ENCODE measurements at places on chromosomes 1 and 21.

GRCh38 chr1:246856371-246856770, 75.4 kb downstream of the AHCTF1 start:
- DNase-seq, result no peak

DNA sequence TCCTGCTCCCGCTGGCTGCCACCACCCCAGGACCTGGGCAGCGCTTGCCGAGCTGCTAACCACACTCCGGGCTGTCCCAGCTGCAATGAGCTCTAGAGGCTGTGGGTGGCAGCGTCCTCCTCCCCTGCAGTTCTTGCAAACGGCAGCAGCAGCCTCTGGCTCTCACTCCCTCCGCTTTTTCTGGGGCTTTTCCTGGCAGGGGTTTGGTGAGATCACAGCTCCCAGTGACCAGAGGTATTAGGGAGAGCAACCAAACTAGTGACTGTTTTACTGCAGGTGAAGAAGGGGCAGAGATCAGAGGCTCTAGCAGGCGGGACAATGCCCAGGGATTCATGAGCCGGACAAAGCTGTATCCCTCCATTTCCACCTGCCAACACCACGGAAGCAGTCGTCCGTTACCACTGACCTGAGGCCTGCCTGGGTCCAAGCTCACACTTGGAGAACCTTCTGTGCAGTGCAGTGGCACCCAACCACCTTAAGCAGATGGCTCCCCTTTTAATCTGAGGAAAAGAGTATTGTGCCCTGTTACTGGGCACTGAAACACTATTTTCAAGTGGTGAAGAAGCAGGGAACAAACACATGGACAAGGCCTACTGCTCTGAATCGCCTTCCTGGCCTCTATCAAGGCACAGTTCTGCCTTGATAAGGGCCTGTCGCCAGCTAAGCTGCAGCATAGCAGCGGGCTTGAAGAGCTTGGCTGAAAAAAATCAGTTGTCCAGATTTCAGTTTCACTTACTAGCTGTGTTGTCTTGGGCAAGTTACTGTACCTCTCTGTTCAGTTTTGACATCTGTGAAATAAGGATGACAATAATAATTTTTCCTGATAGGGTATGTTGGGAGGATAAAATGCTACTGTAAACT, at the start of gene F5:
Gene F5 (minus strand): TSS at position 87 of the 861 bp plus-strand sequence. CDS start 95 bp downstream, outside the sequence.
- DNase-seq, result peak; percentile 47

GRCh38 chr1:26603856-26604255, 74.3 kb downstream of the RPS6KA1 start:
- no peak for DNase-seq

DNA sequence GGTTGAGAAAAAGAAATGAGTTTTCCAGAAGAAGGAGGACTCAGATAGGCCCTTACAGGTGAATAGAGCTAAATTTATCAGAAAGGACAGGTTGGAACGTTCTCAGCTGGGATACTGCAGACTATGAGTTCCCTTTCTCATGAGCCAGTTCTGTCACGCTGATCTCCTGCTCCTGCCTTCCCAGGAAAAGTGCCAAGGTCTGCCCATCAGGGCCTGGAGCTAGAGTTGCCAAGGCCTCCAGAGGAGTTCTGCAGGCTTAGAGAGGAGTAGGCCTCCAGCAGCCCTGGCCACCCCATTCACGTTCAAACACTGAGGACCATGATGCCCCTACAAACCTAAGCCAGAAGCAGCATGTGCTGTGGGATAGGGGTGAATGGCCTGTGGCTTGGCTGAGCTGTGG, 126.8 kb upstream of the TNR start:
- no peak for DNase-seq

DNA sequence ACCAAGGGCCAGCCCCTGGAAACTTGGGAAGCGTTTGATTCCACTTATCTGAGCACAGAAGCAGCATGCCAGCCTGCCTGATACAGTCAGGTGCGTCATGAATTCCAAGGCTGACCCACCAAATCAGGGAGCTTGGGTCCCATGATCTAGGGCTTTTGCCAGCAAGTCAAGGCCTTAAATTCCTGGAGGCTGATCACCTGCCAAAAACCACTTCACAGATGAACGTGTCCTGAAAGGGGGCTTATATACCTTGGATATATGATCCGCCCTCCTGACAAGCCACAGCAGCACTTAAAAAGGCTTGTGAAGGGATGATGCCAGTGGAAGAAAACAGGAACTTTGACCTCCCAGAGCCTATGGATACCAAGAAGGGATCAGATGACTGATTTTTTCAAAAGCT, 24.0 kb upstream of the CLIC6 start:
- no peak for DNase-seq
